ENCODE measurements at places on chromosomes 3 and 15.

- DNase-seq: peak; percentile 6
Measured at GRCh38 chr3:117600666-117601065, 891.1 kb downstream of the TUSC7 start.

DNA sequence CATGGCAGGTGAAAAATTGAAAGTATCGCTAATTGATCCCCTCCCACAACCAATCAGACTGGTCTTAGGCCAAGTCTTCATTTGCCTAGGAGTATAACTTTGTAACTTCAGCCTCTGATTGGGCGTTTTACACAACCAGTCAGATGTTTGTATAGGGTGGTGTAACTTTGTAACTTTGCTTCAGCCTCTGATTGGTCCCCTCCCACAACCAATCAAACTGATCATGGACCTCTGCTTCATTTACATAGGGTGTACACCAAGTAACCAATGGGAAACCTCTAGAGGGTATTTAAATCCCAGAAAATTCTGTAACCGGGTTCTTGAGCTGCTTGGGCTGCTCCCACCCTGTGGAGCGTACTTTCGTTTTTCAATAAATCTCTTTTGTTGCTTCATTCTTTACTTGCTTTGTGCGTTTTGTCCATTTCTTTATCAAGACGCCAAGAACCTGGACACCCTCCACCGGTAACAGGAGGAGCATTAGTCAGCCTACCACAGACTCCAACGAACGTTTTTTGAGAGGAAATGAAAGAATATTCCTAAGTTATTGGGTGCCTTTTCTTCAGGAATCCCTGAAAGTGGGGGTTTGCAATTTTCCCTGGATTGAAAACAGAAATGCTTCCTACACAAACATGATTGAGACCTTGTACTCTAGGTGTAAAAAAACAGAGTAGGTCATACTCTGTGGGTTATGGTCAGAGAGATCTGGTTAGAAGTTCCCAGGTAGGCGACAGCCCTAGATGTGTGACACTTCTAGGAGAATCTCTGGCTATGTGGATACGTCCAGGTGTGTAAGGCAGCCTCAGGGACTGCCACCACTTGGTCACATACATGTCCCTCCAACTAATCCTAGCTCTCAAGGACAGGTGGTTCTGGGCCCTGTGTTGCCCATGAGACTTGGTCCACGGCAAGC is 5.5 kb upstream of the SACM1L start:
- DNase-seq: no peak

DNA sequence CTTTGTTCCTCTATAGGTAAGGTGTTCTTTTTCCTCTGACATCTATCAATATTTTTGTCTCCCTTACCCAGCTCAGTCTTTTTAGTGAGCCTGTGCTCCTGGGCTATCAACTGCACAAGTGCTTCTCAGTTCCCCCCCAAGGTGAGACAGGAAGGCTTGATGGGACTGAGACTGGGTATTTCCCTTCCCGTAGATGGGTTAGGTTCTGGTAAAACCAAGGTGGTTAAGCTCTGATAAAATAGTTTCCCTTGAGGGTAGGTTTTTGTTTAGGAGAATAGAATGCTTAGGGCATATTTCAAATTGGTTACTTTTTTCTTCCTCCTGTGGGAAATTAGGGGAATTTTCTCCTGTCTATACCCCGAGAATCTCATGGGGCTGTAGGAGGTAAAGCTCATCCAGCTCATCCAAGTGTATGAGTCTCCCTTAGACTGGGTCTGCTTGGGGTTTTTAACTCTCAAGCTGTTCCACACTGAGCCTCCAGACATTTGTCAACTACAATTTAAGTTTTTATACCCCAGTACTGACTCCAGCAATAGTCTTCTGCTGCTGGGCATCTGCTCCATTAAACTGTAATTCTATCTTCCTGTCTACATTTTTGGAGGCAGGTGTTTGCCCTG is 44.9 kb downstream of the OXSR1 start:
- DNase-seq: no peak

DNA sequence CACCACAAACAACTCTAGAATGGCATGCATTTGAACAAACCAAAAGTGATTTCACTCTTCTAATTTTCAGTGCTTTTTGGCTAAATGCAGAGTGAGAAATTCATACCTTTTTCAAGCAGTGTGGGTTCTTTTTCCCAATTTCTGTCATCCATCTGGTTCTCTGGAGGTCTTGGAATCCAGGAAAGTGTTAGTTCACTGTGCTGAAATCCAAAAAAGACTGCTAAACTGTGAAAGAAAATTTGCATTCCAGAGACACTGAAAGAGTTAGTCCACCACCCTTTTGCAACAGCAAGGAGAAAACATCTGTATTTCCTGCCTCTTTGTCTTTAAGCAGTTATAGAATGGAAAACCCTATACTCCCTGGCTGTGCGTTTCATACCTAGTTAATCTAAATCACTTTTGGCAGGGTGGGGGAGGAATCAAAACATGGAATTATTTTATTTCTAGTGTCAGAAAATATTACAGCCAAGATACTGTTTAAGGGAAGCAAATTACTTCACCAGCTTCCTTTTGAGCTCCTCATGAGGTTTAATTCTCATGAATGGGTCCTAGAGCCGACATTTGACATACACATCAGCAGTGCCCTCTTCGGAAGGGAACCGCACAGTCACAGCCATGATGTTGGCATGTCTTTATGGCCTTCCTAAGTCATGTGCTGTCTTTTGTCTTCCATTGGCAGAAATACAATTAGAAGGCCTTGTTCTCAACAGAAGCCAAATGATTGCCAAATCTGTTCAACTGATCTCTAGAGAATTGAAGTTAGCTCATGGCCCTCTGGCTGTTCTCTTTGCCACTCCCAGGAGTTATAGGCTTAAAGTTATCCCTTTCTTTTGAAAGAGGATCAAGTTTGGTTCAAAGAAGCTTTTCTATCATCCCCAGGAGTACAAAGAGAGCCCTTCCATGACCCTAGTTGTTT is 317.7 kb upstream of the TPRG1 start:
- no peak for DNase-seq

DNA sequence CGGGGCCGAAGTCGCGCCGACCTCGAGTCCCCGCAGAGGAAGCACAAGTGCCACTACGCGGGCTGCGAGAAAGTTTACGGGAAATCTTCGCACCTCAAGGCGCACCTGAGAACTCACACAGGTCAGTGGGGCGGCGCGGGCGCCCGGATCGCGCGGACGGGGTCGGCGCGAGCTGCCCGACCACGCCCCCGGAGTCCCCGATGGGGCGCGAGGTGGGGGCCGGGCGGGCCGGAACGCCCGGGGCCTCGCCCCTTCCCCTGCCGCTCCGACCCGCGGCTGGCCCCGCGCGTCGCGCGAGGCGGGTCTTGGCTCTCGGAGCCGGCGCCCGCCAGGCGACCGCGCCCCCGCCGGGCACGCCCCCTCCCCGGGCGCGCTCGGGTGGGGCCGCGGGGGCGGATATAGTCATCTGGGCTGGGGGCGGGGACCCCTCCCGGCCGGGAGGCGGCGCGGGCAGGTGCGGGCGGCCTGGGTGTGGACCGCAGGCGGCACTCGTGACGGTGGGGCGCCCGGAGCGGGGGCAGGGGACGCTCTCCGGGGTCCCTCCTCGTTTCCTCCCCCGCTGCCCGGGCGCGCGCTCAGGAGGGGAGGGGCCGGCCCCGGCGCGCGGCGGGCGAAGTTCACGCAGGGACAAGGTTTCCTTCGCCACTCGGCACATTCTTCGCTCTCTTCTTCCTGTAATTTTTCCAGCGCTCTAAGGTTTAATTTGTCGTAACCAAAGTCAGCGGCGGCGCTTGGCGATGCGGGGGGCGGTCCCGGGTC is 1.2 kb downstream of the KLF13 start:
- no peak for DNase-seq

DNA sequence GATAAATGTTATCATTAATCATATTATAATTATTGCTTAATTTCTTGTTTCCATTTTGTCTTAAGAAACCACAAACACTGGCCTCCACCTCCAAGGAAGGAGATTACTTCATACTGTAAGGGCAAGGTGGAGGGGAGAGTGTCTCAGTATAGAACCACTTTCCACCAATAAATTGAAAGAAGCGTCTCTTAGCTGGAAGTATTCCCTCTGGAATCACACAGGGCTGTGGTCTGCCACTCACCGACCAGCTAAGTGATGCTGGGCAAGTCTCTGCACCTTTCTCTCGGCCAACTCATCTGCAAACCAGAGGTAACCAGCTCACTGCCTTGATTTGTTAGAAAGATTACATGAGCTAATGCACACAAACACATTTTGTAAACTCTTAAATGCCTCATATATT is 63.1 kb downstream of the EIF4E3 start:
- no peak for DNase-seq

- no peak for DNase-seq
Measured at GRCh38 chr3:184678317-184679055, 33.4 kb downstream of the MAGEF1 start.

DNA sequence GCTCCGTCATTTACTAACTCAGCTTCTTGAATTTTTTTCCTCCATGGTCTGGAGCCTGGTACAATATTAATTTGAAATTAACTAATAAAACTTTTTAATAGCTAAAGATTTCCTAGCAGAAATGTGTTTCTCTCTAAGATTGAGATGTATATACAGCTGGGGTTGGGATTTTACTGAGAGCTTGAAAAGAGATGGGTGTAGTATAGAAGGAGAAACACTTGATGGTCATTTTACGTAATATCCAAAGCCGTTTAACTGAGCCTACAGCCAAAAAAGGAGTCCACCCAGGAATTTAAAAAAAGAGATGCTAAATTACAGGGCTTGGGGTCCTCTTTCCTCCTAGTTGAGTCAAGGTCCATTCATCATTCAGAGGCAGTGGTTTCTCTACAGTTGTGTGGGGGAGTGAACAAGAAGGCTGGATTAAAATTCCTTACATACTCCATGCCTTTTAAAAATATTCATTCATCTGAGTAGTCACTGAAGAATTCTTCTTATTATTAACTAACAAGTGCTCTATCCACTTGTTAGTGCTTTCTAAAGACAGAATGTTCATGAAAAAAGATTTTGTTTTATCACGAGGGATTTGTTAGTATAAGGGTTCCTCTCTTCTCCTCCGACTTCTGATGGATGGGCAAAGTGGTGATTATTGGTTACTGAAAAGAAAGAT is 255.3 kb upstream of the IL12A start:
- DNase-seq: peak; percentile 74

DNA sequence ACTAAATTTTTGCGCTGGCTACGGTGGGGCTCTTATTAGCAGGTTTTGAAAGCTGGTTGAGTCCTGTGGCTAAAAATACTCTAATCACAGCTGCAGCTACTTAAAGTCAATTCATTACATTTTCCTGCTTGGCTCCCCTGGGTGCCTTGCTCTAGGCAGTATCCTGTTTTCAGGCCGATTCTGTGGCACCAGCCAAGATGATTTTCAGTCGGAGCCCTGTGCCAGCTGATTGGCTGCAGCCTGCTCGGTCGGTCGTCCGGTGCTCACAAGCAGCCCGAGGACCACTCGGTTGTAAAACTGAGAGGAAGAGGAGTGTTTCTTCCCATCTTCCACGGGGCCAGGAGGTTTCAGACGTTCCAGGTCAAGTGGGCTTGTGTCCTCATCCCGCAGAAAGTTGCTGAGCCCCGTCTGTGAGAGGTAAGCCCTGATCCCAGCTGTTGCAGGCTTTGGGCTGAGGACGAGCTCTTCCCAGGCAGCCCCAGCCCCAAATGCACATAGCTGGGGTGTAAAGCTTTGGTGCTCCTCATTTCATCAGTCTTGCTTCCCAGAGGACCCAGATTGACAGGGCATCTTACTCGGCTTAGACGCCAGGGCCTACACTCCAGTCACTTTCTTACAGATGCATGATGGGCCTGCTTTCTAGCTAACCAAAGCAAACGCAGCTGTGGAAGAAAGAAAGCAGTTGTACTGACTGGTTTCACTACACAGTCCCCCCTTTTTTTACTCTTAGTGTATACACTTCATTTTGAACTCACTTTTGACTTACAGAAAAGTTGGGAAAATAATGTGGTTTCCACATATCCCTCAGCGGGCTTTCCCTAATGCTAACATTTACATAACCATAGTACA is 15.9 kb downstream of the LYSMD4 start:
- DNase-seq: no peak
